ENCODE measurements at places on chromosomes 1 and 21. TPM values are rescaled to one million over a fixed set of nuclear protein-coding genes. Genes with fewer than 3 reads are reported as not detected.

Gene AIM2
- 0.68 TPM for total RNA-seq

Gene DRAXIN
- total RNA-seq: not detected

Gene ADAMTSL4
- 12.4 TPM for total RNA-seq

Gene NPL
- 22.9 TPM for total RNA-seq

Gene PLA2G2F
- total RNA-seq: not detected

Gene XKR8
- total RNA-seq: 5.6 TPM

Gene NHLH1
- not detected for total RNA-seq

Gene GNG12
- total RNA-seq: 80.4 TPM

Gene DNAI4
- total RNA-seq: 1.6 TPM

Gene CALML6
- 0.36 TPM for total RNA-seq

Gene PLPPR4
- total RNA-seq: not detected

Gene RERE
- 89.0 TPM for total RNA-seq

Gene RABGGTB
- total RNA-seq: 87.8 TPM

Gene ATF6
- total RNA-seq: 28.2 TPM

Gene ZYG11A
- total RNA-seq: 0.07 TPM

Gene CAMSAP2
- 31.5 TPM for total RNA-seq

GRCh38 chr1:154953611-154954038 lies 2.3 kb downstream of the PBXIP1 start:
- no peak for DNase-seq

DNA sequence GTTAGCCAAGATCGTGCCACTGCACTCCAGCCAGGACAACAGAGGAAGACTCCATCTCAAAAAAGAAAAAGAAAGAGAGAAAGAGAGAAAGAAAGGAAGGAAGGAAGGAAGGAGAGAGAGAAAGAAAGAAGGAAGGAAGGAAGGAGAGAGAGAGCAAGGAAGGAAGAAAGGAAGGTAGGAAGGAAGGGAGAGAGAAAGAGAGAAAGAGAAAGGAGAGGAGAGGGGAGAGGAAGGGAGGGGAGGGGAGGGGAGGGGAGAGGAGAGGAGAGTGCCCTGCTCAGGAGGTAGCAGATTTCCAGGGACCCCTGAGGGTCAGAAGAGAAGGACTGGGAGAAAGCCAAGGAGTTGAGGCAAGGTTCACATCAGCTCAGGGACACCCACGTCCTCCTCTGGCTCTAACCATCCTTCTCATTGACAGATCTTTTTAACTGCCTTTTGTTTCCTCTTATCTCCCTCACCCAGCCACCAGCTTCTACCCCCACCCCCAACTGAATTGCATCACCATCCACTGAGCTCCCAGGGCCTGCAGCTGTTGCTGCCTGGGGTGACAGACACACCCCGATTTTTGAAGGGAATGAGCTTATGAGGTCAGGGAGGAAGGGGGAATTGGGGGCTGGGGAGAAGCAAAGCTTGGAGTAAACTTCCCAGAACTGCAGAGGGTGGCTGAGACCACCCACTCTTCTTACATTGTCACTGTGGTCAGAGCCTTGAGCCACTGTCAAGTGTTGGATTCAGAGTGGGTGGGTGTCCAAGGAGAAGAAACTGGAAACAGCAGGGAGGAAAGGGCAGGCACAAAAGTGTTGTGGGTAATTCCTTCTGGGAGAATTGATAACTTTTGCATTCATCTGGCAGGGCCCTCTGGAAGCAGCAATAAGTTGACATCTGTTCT lies 91.6 kb downstream of the GLUL start:
- DNase-seq: peak; percentile 38

- no peak for DNase-seq
Observed at GRCh38 chr1:1974834-1975233, 28.8 kb downstream of the CFAP74 start.

DNA sequence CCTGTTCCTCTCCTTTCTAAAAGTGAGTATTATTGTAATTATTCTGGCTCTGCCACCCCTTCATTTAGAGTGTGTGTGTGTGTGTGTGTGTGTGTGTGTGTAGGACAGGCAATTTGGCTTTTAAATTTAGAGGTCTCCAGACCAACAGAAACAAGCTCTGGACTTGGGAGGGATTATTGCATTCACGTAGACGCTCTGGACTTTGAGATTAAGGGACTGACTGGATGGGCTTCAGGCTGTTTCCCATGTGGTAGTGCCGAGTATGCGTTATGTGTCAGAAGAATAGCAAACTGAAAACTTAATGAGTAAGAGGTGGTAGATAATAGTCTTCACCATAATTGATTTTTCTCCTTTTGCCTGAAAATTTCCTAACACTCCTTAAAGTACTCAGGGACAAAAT lies 281.9 kb downstream of the USP25 start:
- DNase-seq: no peak

- DNase-seq: no peak
Observed at GRCh38 chr1:197799271-197799670, 24.0 kb upstream of the DENND1B start.

DNA sequence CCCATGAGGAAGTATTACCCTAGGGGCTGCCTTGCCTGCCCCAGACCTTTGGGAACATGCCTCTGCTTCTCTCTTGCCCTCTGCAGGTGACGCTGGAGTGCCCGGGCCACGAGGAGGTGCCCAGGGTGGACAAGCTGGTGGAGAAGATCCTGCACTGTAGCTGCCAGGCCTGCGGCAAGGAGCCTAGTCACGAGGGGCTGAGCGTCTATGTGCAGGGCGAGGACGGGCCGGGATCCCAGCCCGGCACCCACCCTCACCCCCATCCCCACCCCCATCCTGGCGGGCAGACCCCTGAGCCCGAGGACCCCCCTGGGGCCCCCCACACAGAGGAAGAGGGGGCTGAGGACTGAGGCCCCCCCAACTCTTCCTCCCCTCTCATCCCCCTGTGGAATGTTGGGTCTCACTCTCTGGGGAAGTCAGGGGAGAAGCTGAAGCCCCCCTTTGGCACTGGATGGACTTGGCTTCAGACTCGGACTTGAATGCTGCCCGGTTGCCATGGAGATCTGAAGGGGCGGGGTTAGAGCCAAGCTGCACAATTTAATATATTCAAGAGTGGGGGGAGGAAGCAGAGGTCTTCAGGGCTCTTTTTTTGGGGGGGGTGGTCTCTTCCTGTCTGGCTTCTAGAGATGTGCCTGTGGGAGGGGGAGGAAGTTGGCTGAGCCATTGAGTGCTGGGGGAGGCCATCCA lies 7.8 kb upstream of the HTR6 start:
- no peak for DNase-seq

- no peak for DNase-seq
Observed at GRCh38 chr1:157487096-157487495, 65.2 kb downstream of the FCRL5 start.

DNA sequence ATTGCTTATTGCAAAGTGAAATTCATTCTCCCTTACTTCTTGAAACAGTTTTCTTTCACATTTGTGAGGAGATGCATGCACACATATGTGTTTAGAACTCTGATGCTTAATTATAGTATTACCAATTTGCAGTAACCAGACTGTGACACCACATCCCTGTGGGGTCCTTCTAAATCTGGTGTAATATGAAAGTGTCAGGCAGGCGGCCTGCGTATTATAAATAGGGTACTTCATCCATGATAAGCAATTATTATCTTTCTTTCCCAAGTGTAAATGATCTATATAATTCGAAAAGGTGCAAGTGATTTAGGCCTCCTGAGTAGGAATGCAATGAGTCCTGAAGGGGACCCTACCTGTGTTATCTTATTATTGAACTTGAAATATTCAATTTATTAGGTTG lies 876 bp downstream of the EFCAB7 start:
- no peak for DNase-seq

DNA sequence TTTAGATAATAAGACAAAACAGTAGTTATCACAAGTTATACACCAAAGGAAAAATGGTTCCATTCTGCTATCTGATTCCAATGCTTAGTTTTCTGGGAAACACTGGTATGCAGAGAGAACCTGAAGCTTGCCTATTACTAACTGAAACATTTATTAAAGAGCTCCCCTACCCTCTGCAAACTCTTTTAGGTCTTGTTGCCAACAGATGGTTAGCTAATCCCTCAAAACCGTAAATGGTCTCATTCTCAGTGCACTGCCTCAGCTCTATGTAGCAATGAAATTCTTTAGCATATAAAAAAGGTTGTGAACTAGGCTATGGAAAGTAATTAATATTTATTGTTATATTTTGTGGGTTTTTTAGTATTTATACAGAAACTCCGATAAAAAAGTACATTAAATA lies 20.4 kb downstream of the C21orf91 start:
- DNase-seq: no peak

DNA sequence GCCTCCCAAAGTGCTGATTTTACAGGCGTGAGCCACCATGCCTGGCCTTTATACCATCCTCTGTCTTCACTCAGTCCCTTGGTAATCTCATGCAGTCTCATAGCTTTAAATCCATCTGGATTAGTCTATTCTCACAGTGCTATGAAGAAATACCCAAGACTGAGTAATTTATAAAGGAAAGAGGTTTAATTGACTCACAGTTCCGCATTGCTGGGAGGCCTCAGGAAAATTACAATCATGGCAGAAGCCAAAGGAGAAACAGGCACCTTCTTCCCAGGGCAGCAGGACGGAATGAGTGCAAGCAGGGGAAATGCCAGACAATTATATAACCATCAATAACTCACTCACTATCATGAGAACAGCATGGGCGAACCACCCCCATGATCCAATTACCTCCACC lies 49.1 kb upstream of the CPLANE2 start:
- no peak for DNase-seq

GRCh38 chr1:20448671-20449071 lies 37.3 kb downstream of the CAMK2N1 start:
- DNase-seq: no peak

- no peak for DNase-seq
Observed at GRCh38 chr1:39779821-39780220, 8.7 kb upstream of the OXCT2 start.

DNA sequence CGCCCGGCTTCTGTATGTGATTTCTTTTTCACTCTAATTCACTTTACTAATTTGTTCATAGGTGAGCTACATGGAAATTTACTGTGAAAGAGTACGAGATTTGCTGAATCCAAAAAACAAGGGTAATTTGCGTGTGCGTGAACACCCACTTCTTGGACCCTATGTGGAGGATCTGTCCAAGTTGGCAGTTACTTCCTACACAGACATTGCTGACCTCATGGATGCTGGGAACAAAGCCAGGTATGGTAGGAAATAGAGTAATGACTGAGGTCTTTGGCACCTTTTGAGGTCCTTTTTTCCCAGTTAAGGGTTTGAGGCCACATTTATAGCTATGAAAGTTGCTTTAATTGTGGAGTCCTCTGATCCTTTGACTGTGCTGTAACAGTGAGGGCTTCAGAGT lies 56.9 kb downstream of the KIF1B start:
- no peak for DNase-seq

GRCh38 chr1:44946725-44947062 lies 39.7 kb downstream of the EIF2B3 start:
- no peak for DNase-seq

GRCh38 chr1:81921344-81921743 lies 120.6 kb downstream of the ADGRL2 start:
- no peak for DNase-seq

DNA sequence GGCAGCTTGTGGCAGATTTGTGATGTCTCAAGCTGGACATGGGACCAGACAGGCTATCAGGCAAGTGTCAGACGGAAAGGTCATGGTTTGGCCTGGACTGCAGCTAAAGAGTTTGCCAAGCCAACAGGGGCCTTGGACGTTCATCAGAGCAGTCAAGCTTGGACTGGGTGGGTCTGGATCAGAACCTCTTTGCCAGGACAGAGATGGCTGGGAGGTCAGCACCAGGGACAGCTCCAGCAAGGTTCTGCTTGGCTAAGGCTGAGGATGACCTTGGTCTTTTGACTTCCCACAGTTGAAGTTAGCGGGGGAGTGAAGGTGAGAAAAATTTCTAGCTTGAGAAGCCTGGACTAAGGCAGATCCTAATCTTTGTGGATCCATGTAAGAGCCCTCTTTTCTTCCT lies 68.1 kb downstream of the GRIK3 start:
- DNase-seq: no peak

- no peak for DNase-seq
Observed at GRCh38 chr1:40646315-40646714, 19.2 kb downstream of the RIMS3 start.

GRCh38 chr1:12518931-12519692 lies 98.9 kb downstream of the DHRS3 start:
- DNase-seq: no peak

DNA sequence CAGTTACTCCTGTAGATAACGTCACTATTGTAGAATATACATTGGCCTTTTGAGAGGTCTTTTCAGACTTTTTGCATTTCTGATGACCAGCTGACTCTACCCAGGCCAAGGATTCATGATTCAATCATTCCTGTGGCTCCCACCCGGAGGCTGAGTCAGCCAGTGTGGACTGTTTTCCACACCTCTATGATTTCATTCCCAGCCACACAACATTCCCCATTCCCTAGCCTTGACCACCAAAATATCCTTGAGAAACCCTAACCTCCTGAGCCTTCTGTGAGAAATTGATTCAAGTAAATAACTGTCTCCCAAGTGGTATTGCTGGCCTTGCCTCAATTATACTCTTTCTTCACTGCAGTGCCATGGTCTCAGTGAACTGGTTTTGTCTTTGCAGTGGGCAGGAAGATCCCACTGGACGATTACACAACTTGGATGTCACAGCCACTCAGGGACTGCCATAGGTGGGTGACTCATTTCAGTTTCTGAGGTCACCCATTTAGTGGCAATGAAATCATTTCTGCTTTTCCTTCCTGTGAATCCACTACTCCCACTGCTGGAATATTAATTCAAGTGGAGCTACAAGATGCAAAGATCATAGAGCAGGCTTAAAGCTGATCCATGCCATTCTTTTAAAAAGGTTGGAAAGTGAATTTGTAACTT lies 518.6 kb upstream of the ZP4 start:
- no peak for DNase-seq

DNA sequence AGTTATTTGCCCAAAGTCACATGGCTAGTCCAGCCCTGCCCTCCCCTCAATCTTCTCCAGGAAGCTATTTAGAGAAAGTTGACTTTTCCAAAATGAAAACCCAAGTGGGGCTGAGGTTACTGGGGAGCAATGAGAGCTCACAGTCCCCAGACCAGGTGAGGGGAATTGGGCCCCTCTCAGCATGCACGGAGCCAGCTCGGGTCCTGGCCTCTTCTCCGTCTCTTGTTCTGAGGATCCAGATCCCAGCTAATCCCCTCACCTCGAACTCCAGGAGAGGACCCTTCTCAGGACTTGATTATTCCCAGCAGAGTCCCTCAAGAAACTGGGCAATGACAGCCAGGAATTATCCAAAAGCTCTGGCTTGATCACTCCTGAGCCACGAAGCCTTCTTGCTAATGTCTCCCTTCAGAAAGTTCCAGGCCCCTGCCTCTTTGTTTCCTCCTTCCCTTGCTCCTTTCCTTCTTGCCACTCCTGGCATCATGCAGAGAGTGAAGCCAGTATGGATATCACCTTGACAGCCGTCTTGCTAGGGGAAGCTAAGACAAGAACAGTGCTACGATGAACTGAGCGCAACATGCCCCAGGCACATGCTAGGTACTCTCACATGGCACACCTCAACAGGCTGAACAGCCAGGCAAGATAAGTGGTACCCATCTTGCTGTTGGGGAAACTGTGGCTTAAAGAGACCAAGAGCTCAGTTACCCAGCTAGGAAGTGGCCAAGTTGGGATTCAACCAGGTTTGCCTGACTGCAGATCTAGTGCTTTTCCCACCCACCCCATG lies 51.9 kb downstream of the KLHDC7A start:
- DNase-seq: peak; percentile 9

GRCh38 chr1:25204797-25205480 lies 27.4 kb downstream of the SYF2 start:
- no peak for DNase-seq

- DNase-seq: no peak
Observed at GRCh38 chr1:89855413-89856123, 34.7 kb downstream of the LRRC8D start.

- DNase-seq: no peak
Observed at GRCh38 chr21:22258821-22259220, 1260.6 kb downstream of the NCAM2 start.

- no peak for DNase-seq
Observed at GRCh38 chr1:43541141-43541540, 10.5 kb downstream of the PTPRF start.
